DMS79 treated with DMSO at 0.1 percent for 48 hours (cell line): ENCODE measurements at places on chromosomes 11 and 22.

- no peak for DNase-seq
Observed at GRCh38 chr11:103358251-103358650, 249.0 kb downstream of the DYNC2H1 start.

GRCh38 chr11:79932612-79933011 is 491.8 kb upstream of the TENM4 start:
- DNase-seq: no peak

DNA sequence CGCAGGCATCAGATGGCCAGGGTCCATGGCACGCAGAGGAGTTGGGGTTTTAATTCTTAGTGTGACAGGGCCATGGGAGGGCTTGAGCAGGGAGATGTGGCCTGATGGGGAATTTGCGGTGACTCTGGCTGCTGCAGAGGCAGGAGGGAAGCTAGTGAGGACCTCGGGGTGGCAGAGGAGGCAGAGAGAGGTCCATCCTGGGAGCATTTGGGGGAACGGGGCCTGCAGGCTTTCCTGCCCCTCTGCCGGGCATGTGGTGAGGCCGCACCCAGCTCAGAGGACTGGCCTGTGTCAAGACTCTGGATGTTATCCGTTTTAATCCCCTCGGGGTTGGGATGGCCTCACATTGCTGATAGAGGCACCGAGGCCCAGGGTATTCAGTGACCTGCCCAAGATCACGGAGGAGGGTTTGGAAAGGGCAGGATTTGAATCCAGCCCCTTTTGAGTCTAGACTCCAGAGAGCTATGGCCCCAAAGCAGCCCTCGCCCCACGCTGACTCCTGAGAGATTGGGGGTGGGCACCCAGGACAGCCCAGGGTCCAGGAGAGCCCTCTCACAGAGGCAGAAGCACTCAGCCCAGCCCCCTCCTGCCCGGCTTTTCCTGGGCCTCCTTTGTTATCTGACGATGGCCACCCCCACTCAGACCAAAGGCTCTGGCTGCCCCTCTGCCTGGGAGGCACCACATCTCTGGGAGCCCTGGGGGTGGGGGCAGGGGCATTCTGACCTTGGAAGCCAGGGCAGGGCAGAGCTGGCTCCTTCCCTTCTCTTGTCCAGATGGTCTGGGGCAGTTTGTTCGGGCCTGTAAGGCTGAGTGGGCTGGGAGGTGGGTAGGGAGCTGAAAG is 13.9 kb downstream of the MGAT3 start:
- DNase-seq: no peak

DNA sequence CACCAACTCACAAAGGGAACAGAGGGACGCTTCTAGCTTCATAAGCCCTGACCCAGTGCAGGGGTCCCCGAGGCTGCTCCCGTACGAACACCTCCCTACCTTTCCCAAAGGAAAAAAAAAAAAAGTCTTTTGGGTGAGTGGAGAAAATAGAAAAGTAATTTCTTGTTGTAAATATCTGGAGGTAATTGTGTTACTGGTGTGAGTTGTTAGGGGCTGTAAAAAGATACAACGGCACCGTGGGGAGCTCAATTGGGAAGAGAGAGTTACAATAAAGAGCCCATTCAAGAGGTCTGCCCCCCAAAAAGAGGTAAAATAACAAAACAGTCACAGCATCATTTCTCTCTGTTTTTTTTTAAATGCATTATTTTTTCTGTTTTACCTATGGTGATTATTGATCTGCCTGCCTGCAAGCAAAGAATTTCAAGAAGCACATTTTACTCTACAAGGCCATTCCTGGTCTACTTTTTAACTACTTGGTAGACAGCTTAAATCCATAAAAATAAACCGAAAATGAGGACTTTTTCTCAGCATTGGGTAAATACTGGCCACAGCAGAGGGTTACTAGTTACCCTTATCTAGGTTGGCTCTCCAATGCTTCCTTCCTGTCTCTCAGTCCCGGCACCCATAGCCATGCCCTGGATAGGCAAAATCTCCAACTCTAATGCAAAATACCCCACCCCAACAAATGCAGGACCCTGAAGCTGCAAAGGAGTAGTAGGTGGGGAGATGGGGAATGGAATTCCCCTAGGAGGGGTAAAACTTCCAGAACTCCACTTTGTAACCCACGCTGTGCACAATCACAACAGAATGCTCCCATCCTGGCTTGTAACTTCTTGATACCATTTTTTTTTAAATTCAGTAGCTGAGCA is 3.1 kb downstream of the PAX6 start:
- no peak for DNase-seq

DNA sequence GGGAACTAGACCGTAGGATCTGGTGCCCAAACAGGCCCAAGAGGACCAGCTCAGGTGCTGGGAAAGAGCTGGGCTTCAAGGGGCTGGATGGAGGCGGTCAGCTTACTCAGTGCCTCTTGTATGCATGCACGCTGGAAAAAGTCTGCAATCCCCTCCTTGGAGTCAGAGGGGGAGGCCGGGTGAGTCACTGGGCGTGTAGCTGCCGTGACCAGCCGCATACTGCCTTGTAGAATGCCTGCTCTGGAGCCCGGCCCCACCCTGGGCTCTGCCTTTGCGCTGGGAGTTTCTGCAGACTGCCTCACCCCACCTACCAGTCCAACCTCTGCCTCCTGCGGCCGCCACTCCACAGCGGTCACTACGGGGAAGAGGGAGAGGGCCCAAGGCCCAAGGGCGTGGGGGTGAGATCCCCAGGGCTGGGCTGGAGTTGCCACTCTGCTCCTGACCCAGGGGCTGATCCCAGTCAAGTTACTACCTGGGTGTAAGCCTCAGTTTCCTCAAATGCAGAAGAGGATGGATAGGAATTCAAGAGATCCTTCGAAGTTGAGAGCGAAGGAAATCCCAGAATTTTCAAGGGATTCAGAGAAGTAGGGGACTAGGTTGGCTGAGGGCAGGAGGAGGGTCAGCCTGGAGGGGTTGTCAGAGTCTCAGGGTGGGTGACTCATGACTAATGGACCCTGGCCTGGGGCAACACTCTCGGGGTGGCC is 4.2 kb downstream of the MRGPRF start:
- DNase-seq: no peak

DNA sequence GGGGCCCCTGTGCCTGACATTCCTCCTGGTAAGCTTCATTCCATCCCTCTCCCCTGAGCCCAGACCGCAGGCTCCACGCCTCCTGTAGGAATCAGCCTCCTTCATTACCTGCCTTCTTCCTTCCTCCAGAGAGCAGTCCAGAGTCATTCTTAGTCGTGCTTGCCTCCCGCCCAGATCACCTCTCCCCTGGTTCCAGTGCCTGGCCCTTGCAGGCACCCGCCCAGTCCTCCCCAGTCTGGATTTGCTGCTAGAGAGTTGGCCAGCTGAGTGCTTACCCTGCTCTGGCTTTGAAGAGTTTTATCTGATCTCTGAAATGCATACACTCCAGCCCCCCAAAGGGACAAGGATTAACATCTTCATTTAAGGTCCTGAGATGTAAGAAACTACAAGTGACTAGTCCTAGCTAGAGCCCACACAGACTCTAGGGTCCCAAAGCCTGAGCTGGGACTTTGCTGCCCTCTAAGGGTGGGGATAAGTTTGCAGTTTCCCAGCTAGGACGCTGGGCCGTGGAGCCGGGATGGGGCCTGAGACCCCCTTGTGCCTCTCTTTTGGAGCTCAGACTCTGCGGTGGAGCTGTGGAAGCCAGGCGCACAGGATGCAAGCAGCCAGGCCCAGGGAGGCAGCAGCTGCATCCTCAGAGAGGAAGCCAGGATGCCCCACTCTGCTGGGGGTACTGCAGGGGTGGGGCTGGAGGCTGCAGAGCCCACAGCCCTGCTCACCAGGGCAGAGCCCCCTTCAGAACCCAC is 1.6 kb downstream of the NR1H3 start:
- DNase-seq: no peak

DNA sequence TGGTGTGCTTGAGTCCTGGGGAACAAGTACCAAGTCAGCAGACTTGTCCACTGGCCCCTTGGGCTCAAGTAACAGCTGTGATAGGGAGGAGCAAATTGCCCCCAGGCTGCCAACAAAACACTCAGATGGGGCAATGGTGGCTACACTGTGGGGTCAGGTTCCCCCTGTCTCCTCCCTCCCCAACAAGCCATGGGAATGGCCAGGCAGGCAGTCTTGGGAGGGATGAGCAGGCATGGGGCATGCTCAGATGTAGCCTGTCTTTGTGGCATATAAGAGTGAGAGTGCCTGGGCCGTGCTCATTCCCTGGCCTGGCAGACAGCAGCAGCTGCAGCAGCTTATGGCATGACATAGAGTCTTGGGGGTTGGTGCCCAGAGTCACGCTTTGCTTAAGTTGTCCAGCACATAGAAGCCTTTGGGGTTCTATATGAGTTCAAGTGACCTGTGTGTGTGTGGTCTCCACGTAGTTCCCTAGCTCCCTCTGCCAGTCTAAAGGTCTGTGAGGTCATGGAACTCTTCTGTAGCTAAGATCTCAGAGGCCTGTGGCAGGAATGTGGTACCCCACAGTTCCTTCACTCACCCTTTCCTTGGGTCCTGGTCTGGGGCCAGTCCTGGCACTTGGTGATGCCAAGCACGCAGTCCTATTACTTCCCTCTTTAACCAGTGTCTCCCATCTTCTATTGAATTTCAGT is 44.7 kb downstream of the BIRC2 start:
- no peak for DNase-seq

DNA sequence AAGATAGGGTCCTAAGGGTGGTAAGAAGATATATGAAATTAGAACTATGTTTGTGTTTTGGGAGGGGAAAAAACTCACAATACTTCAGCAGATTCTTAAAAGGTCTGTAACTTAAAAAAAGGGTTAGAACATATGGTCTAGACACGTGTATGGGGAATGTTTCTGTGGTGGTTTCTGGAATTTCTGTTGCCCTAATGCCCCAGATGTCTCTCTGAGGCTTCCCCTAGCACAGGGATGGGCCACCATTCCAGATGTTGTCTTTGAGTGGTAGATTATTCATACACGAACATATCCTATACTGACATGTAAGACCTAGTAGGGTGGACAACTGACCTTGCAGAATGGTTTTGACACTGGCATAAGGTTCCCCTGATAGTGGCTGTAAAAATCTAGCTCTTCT is 26.2 kb downstream of the EHF start:
- no peak for DNase-seq

- DNase-seq: no peak
Observed at GRCh38 chr11:130464291-130464812, 15.9 kb downstream of the ADAMTS15 start.

GRCh38 chr22:49609207-49609876 is 218.3 kb downstream of the BRD1 start:
- no peak for DNase-seq

DNA sequence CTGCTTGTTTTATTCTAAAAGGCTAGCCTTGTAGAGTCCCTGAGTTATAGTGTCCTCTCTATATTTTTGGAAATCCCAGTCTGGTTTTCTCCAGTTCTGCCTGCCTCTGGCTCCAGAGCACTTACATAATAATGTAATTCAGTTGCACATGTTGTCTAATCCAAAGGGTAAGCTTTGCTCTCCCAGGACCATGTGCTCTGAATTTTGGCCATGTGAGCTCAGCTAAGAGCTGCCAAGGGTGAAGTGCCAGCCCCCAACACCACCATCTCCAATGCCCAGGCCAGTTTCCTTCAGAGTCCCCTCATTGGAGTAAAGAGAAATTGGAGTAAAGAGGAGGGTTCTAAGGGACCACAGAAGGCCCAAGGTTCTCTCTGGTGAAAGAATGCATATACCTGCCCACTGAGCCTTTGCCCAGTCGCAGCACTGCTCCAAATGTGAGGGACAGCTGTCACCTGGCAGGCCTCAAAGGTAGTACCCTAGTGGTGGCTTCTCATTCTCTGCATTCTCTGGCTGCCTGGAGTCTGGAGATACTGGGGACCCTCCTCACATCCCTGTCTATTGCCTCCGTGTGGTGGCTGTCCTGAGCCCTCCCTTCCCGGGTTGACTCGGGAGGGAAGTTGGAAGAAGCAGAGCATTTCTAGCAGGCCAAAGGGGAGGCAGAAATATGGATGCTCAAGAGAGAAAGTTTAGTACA is 4.9 kb downstream of the CRY2 start:
- DNase-seq: no peak

DNA sequence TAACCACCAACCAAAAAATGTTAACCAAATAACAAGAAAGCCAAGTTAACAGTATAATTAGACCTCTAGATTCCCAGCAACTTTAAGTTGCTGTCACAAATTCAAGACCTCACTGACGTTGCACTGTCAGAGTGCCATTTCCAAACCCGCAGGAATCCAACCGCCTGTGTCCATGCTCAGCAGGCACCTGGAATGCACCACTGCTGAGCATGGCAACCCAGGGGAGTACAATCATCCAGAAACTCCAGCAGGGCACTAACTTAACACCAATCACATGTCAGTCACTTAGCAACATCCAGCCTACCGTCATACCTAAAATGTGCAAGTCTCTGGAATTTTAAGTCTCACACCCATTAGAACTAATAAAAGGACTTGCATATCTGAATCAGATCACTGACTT is 48.8 kb downstream of the SMCO4 start:
- DNase-seq: no peak

- no peak for DNase-seq
Observed at GRCh38 chr11:126384449-126385070, 29.1 kb downstream of the ST3GAL4 start.

DNA sequence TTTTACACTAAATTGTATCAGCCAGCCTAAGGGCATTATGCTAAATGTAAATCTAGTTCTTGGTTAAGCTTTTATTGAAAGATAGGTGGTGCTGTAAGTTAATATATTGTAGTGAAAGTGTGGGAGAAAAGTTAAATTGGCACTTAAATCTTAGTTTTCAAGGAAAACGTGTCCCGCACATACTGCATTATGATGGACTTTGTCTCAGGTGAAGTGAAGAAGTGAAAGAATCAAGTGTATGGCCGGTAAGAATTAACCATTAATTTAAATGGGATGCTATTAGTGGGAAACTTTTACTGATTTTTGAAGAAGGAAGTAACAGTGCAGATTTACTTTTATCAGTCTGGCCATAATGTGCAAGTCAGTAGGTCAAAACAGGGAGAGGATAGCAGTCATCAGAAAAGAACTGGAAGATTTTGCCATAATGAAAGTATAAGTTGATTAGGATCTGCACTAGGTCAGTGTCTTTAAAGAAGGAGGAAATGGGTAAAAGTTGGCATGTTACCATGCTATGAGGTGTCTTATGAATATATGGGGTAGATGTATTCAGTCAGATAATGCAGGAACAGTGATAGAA is 81.6 kb downstream of the PDHX start:
- no peak for DNase-seq
